ENCODE measurements at places on chromosomes 16 and 17.

GRCh38 chr17:145671-146541, 8.5 kb downstream of the SCGB1C2 start:
- DNase-seq, result peak; percentile 29

GRCh38 chr16:74999609-75000480, 1.0 kb downstream of the ZNRF1 start:
- peak; percentile 62 for DNase-seq

DNA sequence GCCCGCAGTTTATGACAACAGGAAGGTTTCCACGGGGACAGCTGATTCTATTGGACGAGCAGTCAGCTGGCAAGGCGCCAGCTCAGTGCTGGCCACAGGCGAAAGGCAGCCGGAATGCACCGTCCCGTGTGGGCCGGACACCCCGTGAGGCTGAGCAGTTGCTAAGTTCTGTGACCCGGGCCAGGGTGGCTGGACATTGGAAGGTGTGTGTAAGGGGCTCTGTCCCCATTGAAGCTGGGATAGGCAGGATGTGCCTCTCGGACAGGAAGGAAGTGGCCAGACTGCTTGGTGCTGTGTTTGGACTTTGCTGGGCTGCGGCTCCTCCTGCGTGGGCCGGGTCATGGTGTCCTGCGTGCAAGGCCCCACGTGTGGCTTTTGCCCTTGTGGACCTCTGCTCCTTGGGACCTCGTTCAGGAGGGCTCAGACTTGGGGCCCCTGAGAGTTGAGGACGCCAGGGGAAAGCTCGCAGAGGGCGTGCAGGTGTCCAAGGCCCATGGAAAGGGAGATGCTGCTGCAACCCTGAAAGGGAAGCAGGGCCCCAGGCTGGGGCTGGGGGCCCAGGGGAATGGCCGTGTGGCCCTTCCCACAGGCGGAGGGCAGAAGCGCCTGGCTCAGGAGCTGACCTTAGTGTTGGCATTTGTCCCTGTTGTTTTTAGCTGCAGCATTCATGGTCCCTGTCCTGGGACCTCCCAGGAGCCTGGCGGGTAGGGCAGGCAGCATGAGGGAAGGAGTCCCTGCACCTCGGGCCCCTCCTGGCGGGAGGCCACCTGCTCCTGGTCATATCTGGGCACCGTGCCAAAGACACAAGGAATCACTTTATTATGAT, 10.0 kb downstream of the BAIAP2 start:
- DNase-seq, result peak; percentile 96

DNA sequence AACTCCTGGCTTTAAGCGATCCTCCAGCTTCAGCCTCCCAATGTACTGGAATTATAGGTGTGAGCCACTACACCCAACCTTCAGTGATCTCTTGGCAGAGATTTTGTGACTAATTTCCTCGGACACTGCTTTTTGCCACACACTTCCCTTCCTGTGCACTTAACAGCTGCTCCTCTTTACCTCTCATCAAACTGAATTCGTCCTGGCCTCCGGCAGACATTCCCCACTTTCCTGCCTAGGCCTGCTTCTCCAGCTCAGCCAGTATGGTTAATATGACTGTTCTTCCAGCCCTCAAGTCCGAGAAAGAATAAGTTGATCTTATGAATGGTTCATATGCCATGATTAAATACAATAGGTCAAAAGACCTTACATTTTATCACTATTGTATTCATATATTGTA, 69.0 kb upstream of the MTMR4 start:
- no peak for DNase-seq

DNA sequence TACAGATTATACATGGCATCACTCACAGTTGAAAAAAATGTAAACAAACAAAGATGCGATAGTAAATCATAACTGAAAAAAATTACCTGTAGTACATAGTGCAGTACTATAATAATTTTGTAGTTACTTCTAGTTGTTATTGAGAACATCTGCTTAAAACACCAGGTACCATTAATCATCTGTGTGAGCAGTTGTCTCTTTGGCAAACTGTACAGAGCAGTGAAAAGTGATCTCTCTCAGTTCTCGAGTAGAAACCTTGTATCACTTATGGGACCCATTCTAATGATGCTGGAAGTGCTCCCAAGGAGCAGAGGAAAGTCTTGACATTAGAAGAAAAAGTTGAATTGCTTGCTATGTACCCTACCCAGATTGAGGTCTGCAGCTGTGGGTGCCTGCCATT, 8.9 kb upstream of the TENT4B start:
- no peak for DNase-seq

- DNase-seq, result no peak
Observed at GRCh38 chr17:27530764-27531391, 74.6 kb downstream of the KSR1 start.

DNA sequence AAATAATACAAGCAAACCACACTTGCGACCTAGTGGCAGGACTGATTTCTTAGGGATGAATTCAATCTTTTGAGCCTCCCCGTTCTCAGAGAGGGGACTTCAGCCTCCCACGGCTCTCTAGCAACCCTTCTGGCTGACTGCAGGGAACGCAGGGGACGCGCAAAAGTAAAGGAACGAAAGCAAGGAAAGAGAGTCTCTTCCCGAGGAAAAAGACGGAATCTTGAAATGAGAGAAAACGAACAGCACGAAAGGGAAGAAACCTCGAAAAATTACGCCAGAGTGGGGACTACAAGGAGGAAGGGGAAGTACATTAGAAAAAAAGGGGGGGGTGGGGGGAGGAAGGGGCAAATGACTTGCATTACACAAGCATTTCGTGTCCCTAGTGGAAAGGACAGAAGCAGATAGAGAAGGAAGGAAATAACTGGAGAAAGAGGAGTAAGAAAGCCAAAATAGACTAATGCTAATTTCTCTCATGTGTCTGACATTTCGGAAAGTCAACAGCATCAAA, 1.2 kb downstream of the GRB2 start:
- DNase-seq, result peak; percentile 60

DNA sequence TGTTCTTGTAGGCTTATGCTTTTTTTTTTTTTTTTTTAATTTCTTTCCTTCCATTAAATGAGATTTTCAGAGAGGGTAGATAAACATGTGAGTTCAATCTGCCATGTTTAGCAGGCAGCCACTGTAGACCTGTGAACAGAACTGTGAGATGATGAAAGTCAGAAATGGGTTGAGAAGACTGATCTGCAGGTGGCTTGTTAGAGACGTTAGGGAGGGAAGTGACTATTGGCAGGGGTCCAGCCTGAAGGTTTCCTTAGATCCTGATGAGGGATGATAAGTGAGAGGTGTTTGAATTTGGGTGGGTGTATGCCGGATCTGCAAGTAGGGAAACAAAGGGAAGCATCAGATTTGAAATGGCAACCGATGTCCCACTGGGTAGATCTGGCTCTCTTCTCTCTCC, 157.8 kb downstream of the HS3ST3B1 start:
- no peak for DNase-seq

GRCh38 chr16:74700116-74700437, 585 bp downstream of the MLKL start:
- peak; percentile 54 for DNase-seq

DNA sequence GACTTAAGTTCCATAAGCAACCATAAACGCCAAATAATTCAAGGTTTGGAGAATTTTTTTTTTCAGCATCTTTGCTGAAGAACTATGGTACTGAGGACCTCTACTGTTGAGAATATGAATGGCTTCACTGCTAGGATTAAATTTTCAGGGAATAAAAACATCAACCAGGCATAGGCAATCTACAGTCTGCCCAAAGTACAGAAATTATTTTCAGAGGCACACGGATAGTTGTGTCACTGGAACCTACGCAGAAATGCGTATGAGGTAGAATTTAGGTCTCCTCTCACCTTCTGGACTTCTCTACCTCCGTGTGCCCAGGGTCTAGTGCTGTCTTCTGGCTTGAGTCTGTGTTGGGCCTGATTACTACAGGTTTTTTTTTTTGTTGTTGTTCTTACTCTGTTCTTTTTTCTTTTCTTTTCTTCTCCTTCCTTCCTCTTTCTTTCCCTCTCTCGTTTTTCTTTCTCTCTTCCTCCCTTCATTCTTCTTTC, 39.7 kb downstream of the NACA2 start:
- DNase-seq, result no peak

- DNase-seq, result no peak
Observed at GRCh38 chr16:14415291-14415690, 214.8 kb downstream of the PARN start.

DNA sequence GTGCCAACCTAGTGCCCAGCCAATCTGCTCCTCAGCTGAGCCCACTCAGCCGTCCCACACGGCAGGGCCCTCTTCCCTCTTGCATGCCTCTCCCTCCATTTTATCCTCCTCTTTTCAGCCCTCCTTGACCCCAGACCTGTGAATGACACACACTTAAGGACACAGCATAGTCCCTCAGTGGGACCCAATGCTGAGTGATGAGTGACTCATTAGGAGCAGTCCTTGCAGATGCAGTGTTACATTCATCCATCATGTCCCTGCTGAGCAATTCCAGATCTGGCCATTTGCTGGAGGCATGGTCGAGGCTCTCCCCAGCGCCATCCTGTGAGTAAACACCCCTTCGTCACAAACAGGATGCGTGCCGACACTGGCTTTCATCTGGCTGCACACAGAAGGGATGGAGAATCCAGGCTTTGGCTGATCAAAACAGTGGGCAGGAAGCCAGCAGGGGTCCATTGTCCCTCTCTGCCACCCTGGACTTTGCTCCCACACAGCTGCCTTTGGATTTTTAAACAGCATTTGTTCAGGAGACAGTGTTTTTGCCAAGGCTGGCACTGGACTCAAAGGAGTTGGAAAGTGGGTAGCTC, 122.6 kb downstream of the AXIN2 start:
- DNase-seq, result no peak

DNA sequence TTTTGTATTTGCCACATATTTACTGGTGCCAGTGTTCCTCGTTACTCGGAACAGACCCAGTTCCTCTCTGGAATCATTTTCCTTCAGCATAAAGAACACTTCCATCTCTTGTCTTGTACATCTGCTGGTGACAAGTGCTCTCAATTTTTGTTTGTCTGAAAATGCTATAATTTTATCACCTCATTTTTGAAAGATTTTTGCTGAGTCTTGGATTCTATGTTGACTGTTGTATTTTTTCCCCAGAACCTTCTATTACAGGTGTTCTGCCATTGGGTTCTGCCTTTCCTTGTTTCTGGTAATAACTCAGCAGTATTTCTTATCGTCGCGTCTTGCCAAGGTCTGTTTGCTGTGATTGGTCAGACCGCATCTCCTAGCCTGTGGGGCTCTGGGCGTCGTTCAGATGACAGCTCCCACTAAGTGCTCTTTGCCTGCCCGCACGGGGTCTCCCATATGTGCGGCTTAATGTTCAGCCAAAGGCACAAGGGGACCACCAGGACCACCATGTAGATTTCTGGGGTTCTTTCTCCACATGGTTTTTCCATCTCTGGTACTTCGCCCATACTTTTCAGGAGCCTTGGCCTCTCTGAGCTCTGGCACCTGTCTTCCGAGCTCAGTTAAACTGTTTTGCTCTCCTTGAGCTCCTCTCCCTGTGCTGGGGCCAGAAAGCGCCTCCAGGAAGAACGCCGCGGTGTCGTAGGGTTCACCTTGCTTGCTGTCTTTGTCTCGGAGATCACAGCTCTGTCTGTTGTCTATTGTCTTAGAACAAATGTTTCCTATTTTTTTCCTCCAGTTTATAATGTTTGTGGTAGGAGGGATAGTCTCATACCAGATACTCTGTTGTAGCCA, 80.0 kb downstream of the METRNL start:
- no peak for DNase-seq

GRCh38 chr17:41185001-41185400, 290 bp upstream of the KRTAP4-1 start:
- DNase-seq, result no peak

DNA sequence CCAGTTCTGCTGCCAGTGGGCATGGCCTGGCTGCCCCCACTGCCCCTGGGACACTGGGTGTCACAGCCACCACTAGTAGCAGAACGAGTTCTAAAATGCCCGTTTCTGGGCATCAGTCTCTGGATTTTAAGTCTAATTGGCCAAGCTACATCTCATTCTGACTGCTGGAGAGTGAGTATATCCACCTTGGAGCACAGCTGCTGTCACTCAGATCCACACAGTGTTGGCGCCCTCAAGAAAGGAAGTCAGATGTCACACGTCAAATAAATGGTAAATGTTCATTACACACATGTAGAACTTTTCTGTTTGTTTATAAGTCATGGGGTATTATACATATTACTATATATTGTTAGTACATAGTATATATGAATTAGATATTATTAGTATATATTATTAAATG, 19.4 kb downstream of the GNGT2 start:
- no peak for DNase-seq
